HepG2 (cell line): ENCODE measurements at places on chromosomes 7 and 10. TPM values are rescaled to one million over a fixed set of nuclear protein-coding genes. Genes with fewer than 3 reads are reported as not detected.
A peak's percentile ranks its signal among the peaks of the same experiment; 100 is the strongest.

Gene LRRC72
- not detected in 2 replicates for total RNA-seq

Gene SFMBT2
- total RNA-seq = 0.02 and 0.04 TPM in 2 replicates

Gene PON1
- 0.27 TPM in 1 of 2 replicates, not detected in the other for total RNA-seq

Gene BICC1
- total RNA-seq = 0.15 and 0.18 TPM in 2 replicates

Gene ITIH2
- 603 and 1,197 TPM in 2 replicates for total RNA-seq

Gene SPAM1
- not detected in 2 replicates for total RNA-seq

Gene GFRA1
- total RNA-seq = not detected in 2 replicates

Gene AFAP1L2
- not detected in 2 replicates for total RNA-seq

Gene NEUROD6
- not detected in 2 replicates for total RNA-seq

Gene GIMAP1
- not detected in 2 replicates for total RNA-seq

Gene MSMB
- not detected in 2 replicates for total RNA-seq

GRCh38 chr7:158402471-158402870 is 185.2 kb downstream of the PTPRN2 start:
- DNase-seq = no peak
- H3K27me3 ChIP-seq = no peaks in the 10 kb centered on the region
- no peak overlapping the region for H3K4me3 ChIP-seq
- H3K36me3 ChIP-seq = no peaks in the 10 kb centered on the region

GRCh38 chr10:124605481-124605855 is 138.7 kb downstream of the FAM53B start:
- no peaks in the 10 kb centered on the region for H3K36me3 ChIP-seq
- H3K4me1 ChIP-seq = peaks cover 54% of the 10 kb centered on the region
- H3K27me3 ChIP-seq = no peaks in the 10 kb centered on the region
- H3K4me3 ChIP-seq = peak overlapping the region; percentile 56; the same call in 1 of the 2 replicates
- no peak for DNase-seq
- H3K27ac ChIP-seq = no peak overlapping the region

DNA sequence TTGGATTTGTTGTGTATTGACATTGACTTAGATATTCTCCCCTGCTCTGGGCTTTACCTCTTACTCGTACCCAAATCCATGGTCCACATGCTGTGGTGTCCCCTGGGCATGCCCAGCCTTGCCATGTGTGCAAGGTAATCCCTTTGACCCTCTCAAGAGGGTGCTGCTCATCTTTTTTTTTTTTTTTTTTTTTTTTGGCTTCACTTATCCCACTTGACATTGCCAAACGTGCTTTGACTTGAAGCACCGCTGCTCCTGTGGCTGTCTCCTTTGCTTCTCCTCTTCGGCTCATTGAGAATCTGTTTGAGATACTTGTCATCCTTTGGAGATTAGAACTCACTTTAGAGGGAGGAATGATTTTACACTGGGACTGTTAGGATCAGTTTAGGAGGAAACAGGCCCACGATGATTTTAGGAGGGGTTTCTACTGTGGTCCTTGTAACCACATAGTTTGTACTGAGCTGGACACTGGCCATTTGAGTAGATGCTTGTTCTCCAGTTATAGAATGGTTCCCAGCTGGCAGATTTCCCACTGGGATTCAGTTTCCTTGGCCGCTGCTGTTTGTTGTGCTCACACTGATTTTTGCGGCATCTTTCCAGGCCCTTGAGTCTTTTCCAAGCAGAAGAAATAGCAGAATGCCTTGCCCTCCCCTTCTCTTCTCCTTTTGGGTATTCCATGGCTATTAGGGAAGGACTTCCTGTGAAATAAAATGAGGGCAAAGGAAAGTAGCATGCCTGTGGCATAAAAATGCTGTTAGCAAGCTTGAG is 184.8 kb downstream of the AUTS2 start:
- DNase-seq = no peak
- no peak overlapping the region for H3K4me3 ChIP-seq
- no peaks in the 10 kb centered on the region for H3K4me1 ChIP-seq
- no peaks in the 10 kb centered on the region for H3K36me3 ChIP-seq

GRCh38 chr10:103881416-103882284 is 26.3 kb upstream of the SH3PXD2A start:
- peaks cover 17% of the 10 kb centered on the region; the same call in 2 of the 3 replicates for H3K36me3 ChIP-seq
- H3K27me3 ChIP-seq = no peaks in the 10 kb centered on the region
- no peak for DNase-seq
- no peaks in the 10 kb centered on the region for H3K4me1 ChIP-seq
- H3K27ac ChIP-seq = no peak overlapping the region
- no peak overlapping the region for H3K4me3 ChIP-seq

DNA sequence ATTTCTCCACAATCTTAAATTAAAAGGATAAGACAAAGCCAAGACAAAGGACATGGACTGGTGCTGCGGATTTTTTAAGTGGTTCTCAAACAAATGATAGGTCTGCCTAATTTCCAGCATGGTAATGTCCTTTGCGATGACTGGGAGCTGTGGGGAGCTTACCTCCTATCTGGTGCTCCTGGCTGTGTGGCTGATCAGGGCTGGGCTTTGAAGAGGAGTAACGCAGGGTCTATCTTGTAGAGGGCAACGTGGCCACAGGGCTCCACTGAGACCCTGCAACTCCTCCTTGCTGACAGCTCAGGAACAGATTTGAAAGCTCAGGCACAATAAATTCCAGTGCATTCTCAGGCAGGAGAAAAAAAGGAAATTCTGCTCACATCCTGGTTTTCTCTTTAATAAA is 103.1 kb upstream of the SFMBT2 start:
- H3K27me3 ChIP-seq = peaks cover 5% of the 10 kb centered on the region; the same call in 2 of the 3 replicates
- no peak overlapping the region for H3K27ac ChIP-seq
- DNase-seq = no peak
- peaks cover 21% of the 10 kb centered on the region for H3K4me1 ChIP-seq
- H3K36me3 ChIP-seq = no peaks in the 10 kb centered on the region

DNA sequence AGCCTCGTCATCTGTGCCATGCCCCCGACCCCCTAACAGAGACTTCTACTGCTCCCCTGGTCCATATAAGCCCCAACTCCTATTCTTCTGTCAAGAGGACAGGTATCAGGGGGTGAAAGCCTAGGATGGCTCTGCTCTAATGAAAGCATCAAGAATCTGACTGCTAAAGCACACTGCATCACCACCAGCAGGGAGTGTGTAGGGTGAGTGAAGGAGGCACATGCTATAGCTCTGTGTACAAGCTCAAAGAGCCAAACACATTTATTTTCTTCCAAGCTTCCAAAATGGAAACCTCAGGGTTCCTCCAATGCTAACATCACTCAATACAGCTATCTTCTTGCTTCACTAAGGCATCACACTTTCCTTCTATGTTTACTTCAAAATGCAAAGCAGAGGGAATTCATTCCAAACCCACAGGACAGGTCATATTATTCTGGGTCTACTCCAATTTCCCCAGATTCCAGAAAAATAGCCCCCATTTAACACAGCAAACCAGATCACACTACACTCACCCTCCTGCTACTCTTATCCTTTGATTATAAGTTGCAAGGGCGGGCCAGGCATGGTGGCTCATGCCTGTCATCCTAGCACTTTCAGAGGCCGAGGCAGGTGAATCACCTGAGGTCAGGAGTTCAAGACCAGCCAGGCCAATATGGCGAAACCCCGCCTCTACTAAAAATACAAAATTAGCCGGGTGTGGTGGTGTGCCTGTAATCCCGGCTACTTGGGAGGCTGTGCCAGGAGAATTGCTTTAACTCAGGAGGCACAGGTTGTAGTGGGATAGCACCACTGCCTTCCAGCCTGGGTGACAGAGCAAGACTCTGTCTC is 36.6 kb downstream of the RHEB start:
- DNase-seq = no peak
- H3K4me1 ChIP-seq = no peaks in the 10 kb centered on the region
- no peaks in the 10 kb centered on the region for H3K27me3 ChIP-seq
- H3K27ac ChIP-seq = no peak overlapping the region
- no peak overlapping the region for H3K4me3 ChIP-seq

DNA sequence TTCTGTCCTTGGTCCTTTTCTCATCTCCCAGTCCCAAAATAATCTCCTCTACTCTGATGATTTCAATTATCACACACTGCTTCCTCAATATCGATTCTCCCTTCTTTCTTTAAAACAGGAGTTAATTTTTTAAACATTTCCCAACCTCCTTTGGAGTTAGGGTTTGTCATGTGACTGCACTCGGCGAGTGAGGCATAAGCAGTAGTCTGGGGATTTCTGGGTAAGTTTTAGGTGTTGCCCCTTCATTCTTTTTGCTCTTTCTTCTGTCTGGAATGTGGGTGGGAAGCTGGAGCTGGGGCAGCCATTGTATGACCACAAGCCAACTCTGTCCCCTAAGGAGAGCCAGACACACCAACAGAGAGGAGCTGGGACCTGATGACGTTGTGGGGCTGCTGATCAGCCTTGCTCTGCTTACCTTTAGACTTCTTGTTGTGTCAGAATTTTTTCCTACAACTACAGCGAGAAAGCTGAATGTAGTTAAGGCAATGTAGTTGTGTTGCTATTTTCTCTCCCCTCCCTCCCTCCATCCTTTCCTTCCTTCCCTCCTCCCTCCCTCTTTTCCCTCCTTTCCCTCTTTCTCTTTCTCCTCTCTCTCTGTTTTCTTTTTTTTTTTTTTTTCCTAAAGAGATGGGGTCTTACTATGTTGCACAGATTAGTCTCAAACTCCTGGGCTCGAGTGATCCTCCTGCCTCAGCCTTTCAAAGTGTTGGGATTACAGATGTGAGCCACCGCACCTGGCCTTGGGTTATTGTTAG is 6.5 kb upstream of the TSPAN14 start:
- H3K27me3 ChIP-seq = no peaks in the 10 kb centered on the region
- DNase-seq = no peak
- no peak overlapping the region for H3K27ac ChIP-seq
- no peaks in the 10 kb centered on the region for H3K36me3 ChIP-seq
- H3K4me3 ChIP-seq = no peak overlapping the region

DNA sequence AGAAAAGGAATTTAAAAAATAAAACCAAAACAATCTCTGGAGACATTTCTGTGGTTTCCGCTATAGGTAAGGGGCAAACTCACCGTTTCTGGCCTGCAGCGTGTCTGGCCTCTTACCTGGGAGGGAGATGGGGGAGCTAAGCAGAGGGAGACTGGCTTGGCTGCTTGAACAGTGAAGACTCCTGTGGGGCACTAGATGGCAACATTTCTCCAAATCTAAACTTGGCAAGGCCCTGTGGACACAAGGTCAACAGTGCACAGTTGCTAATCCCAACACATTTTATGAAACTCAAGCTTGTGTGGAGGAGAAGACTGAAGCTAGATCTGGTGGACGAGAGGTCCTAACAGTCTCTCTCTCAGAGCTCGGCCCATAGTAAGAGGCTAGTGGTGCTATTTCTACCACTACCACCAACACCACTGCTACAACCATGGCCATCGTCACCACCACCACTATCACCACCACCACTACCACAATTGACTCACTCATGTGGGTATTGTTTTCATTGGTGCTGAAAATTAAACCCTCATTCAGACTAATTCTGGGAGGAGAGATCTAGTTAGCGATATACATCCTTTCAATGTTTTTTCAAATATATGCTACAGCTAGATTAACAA is 28.4 kb upstream of the CDHR3 start:
- no peaks in the 10 kb centered on the region for H3K36me3 ChIP-seq
- no peaks in the 10 kb centered on the region for H3K27me3 ChIP-seq
- H3K27ac ChIP-seq = no peak overlapping the region

- no peak for DNase-seq
- H3K36me3 ChIP-seq = no peaks in the 10 kb centered on the region
- no peak overlapping the region for H3K4me3 ChIP-seq
- no peaks in the 10 kb centered on the region for H3K27me3 ChIP-seq
These were observed 173.4 kb downstream of the IMMP2L start for GRCh38 chr7:111388912-111389311.

- H3K27me3 ChIP-seq = no peaks in the 10 kb centered on the region
- no peak for DNase-seq
- H3K4me1 ChIP-seq = no peaks in the 10 kb centered on the region
- H3K27ac ChIP-seq = no peak overlapping the region
- no peak overlapping the region for H3K4me3 ChIP-seq
These were observed 287.1 kb upstream of the KAT6B start for GRCh38 chr10:74539317-74539716.

DNA sequence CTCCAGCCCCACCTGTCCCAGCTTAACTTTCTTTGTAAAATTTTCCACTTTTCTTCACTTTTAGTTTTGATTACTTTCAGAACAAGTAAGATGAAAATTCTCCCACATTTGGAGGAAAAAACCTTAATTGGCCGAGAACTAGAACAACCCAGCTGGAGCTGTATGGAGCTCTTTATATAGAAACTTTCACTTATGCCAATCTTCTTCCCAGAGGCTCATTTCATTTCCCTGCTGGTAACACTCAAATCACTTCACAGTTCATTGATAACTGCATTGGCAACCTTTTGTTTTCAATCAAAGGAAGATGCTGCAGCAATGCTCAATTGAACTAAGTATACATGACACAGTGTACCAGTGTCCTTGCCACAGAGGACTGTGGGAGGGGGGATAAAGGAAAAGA is 176.2 kb upstream of the NOBOX start:
- no peak overlapping the region for H3K27ac ChIP-seq
- no peaks in the 10 kb centered on the region for H3K4me1 ChIP-seq
- no peaks in the 10 kb centered on the region for H3K27me3 ChIP-seq
- no peaks in the 10 kb centered on the region for H3K36me3 ChIP-seq
- DNase-seq = no peak
